ENCODE measurements at places on chromosomes 6 and 20. TPM values are rescaled to one million over a fixed set of nuclear protein-coding genes. Genes with fewer than 3 reads are reported as not detected.

RALY gene
- total RNA-seq = 36.5 TPM

DNMT3B gene
- 1.1 TPM for total RNA-seq

GRCh38 chr20:944148-944547 is 28.0 kb upstream of the ANGPT4 start:
- DNase-seq = no peak

GRCh38 chr6:10556589-10556988 is 35.4 kb downstream of the GCNT2 start:
- no peak for DNase-seq

DNA sequence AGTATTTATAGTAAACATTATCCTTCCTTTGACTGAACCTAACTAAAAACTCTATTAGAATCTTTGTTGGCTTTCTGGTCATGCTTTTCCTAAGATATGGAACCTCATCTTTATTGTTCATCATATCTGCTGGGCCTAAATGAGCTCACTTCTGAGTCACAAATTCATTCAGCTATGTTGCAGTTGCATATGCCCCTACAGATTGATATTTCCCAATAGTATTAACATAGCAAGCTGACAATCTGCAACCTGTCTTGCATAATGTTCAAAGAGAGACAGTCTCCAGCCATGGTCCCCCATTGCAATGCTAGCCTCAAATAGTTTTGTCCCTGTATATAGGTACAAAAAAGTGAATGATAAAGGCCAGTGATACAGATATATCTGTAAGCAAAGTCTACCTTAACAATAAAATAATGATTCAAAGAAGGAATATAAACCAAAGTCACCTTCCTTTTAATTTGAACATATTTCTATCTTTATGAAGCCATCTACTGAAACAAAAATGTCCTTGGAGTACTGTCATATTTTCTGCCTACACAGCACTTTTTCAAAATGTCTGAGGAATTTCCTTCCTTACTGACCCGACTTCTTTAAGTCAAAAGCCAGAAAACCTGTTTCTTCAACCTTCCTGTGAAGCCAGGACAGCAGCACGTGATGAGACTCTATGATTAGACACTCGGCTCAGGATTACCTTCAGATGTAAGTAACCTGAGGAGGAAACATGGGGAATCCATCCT is 140.7 kb downstream of the UBE3D start:
- peak; percentile 26 for DNase-seq

GRCh38 chr6:112218563-112218962 is 35.8 kb downstream of the LAMA4 start:
- peak; percentile 85 for DNase-seq

GABRR2 gene
- 0.09 TPM for total RNA-seq

DNA sequence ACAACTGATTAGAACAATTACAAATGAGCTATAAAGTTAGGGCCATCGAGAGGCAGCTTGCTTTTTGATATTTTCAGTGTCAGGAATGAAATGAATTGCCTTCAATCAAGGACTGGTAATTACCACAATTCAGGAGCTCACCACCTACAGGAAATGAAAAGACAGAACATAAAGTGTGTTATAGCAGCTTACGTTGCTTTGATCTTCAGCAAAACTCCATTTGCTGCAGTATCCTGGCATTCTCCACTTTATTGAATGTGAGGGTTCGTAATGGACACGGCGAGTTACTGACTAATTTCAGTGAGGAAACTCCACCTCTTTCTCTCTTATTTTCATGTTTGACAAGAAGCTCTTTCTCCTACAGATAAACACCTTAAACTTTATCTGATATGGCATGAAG is 440.0 kb upstream of the HSF2 start:
- no peak for DNase-seq

DNA sequence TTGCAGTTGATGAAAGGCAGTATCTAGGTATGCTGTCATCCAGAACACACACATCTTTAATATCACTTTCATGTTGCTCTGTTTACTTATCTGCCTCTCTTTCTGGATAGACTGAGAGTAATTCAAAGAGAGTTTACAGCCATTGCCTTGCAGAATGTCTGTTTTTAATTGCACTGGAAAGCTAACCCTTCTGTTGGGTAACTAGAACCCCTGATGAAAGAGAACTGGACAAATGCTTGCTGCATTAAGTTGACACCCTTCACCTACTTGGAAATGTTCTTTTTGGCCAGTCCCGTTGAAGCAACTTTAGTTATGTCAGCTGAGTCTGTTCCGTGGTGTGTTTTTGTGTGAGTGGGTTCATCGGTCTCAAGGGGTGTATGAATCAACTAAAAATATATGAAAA is 383.8 kb upstream of the CITED2 start:
- DNase-seq = peak; percentile 67

SYNGAP1 gene
- total RNA-seq = 7.6 TPM

PSMA7 gene
- 282 TPM for total RNA-seq

C6orf141 gene
- 5.7 TPM for total RNA-seq

DNA sequence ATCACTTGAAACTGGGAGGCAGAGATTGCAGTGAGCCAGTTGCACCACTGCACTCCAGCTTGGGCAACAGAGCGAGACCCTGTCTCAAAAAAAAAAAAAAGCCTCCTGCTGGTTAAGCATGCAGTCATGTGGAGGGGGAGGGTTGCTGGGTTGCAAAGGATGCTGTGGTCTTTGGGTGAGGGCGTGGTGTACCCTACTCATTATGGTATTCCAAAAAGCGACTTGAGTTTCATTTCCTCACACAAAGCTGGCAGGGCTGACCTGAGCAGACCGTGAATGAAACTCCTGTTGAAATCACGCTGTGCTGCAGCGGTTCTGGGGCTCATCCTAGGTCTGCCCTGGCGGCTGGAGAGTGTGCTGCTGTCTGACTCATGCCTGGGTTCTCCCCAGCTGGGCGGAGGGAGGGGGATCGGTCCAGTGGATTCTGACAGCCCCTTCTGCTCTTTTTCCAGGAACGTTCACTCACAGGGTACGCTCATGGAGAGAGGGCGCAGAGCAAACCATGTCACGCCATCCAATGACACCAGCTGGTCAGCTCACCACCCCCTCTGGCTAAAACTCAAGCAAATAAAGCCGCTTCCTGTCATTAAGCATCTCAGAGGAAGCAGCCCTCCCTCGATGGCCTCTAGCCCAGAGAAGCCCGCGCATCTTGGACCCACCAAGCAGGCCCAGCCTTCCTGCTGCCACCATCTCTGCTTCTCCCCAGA is 166.2 kb downstream of the SCML4 start:
- DNase-seq = peak; percentile 71

DNA sequence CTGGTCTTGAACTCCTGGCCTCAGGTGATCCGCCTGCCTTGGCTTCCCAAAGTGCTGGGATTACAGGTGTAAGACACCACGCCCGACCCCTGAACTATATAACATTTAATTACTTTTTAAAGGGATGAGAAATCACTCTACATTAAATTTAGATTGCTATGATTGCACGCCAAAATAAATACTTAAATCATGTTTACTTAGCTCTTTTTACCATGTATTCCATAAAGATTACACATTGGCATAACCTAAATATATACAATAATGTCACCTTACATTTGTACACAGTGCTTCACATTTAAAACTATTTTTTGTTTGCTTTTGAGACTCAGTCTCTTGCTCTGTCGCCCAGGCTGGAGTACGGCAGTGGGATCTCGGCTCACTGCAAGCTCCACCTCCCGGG is 86.4 kb downstream of the IRAK1BP1 start:
- DNase-seq = no peak

GRCh38 chr6:52385074-52385473 is 23.1 kb downstream of the PAQR8 start:
- DNase-seq = no peak

MYBL2 gene
- total RNA-seq = 1.6 TPM

- no peak for DNase-seq
Measured at GRCh38 chr20:51511861-51512619, 30.5 kb downstream of the NFATC2 start.

GRCh38 chr6:137848672-137849071 is 18.4 kb upstream of the TNFAIP3 start:
- peak; percentile 76 for DNase-seq

RBBP9 gene
- 6.4 TPM for total RNA-seq

DNA sequence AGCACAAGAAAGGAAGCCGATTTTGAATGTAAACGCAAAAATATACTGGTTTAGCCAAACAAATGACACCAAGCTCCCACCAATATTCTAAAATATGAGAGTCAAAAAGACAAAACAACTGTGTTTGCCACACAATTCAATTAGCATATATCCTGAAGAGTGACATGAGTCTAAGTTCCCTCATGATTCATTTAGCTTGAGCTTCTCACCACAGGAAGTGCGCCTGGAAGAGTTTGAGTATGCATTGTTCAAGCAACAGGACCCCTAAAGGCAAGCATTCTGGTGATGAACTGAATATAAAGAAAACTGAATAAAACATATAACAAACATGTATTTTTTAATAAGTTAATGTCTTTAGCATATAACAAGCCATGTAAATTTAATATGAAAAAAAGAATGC is 115.2 kb upstream of the RUNX2 start:
- DNase-seq = no peak

GRCh38 chr6:134432036-134432435 is 114.1 kb upstream of the SGK1 start:
- no peak for DNase-seq

DNA sequence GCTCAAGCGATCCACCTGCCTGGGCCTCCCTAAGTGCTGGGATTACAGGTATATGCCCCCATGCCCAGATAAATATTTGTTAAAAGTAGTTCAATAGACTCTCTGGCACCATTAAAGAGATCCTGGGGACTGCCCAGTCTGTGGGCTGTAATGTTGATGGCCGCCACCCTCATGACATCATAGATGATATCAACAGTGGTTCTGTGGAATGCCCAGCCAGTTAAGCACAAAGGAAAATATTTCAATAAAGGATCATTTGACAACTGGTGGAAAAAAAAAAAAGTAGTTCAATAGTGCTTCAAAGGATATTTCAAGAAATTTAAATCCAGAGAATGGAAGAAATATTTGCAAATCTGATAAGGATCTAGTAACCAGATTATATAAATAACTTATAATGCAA is 1.5 kb upstream of the CRIP3 start:
- DNase-seq = peak; percentile 10

SLCO4A1 gene
- total RNA-seq = 0.72 TPM

DNA sequence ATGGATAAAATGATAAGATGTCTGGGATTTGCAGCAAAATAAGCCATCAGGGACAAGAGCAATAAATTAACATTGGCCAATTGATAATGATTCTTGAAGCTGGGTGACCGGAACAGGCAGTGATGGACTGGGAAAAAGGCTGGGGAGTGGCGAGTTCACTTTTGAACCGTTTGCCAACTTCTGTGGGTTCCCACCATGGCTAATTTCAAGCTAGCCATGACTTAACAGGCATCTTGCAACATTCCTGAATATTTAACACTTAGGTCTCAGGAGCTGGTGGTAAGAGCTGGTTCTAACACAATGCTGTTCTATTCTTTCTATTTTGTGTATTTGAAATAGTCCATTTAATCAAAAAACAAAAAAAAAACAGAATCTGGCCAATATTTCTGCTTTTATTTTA is 37.6 kb upstream of the CD83 start:
- DNase-seq = no peak

- DNase-seq = peak; percentile 46
Measured at GRCh38 chr6:37314487-37315156, 39.2 kb upstream of the RNF8 start.

DNA sequence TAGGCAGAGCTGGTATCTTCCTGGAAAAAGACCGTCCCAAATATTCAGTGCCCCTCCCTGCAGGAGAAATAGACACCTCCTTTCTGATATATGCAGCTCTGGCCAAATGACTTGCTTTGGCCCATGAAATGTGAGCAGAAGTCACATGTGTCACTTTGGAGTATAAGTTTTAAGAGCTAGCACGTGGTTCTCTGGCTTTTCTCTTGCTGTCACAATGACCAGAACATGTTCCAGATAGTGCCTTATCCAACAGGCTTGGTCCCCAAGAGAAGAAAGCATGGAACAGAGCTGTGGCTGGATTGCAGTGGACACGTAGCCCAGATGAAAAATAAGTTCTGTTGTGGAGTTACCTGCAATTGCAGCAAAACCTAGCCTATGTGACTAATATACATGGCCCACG is 40.4 kb downstream of the UNC5CL start:
- DNase-seq = no peak

Data from fibroblast of the aortic adventitia (primary cell).